ENCODE measurements at places on chromosomes 12 and 14.

- no peak for DNase-seq
Observed at GRCh38 chr12:66164349-66164821, 5.4 kb downstream of the TMBIM4 start.

GRCh38 chr12:98405805-98406366 is 109.5 kb upstream of the TMPO start:
- DNase-seq, result no peak

DNA sequence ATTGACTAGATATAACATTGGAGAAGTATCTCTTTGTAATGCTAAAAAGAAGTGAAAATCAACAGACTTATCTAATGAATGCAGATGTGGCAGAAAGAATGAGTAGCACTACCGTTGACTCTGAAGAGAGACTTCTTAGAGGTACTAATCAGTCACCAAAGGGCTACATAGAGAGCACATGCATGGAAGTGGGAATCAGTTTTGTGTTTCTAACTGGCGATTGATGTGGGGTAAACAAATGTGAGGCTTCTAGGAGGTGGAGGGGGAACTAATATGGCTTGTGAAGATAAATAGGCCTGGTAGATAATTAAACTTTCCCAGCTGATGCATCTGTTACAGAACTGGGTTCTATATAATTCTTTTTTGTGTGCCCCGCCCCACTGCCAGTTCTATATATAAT is 10.5 kb downstream of the COCH start:
- DNase-seq, result no peak

DNA sequence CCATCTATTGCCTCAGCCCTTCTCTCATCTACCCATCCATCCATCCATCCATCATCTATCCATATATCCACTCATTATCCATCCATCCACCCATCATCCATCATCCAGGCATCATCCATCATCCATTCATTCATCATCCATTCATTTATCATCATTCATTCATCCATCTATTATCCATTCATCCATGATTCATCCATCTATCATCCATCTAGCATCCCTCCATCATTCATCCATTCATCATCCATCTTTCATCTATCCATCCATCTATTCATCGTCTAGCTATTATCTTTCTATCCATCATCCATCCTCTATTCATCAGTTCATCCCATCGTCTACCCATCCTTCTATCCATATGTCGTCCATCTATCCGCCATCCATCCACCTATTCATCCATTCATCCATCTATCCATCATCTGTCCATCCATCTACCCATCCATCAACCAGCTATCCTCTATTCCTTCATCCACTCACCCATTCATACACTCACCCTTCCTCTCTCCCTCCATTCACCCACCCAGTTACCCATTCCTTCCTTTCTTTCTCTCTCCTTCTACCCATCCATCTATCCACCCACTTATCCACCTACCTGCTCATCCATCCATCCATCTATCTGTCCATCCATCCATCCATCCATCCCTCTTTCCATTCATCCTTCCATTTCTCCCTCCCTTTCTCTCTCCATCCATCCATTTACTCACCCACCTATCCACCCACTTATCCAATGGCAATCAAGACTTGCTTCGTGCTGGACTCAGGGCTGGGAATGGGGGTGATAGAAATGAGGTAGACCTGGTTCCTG is 59.3 kb downstream of the KIF26A start:
- no peak for DNase-seq

- no peak for DNase-seq
Observed at GRCh38 chr12:75854681-75855309, 176.8 kb downstream of the PHLDA1 start.

DNA sequence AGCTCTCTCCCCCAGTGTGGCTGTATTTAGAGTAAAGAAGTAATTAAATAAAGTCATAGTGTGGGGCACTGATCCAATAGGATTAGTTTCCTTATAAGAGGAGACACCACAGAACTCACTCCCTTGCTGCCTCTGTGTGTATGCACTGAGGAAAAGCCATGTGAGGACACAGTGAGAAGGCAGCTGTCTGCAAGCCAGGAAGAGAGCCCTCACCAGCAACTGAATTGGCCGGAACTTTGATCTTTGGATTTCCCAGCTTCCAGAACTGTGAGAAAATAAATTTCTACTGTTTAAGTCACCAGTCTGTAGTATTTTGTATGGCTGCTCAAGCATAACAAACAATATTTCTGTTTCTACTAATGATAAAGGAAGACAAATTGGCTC is 368.7 kb upstream of the PRICKLE1 start:
- DNase-seq, result no peak

GRCh38 chr12:105355752-105356151 is 25.3 kb downstream of the C12orf75 start:
- DNase-seq, result no peak

DNA sequence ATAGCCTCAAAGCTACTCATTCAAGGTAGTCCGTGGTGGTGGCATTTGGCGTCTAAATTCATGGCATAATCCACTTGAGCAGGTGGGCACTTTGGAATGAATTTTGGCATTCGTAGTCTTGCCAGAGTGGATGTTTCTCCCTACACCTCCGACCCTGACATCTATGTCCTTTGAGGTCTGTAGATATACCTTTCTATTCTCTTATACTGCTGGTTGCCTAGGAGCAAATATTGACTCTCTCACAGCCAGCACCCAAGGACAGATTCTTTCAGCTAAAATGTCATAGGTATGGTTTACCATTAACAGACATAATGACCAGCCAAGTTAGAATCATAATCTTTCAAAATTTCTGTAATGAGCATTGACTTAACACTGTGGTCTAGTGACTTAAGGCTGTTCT is 47.4 kb upstream of the FLRT2 start:
- no peak for DNase-seq

DNA sequence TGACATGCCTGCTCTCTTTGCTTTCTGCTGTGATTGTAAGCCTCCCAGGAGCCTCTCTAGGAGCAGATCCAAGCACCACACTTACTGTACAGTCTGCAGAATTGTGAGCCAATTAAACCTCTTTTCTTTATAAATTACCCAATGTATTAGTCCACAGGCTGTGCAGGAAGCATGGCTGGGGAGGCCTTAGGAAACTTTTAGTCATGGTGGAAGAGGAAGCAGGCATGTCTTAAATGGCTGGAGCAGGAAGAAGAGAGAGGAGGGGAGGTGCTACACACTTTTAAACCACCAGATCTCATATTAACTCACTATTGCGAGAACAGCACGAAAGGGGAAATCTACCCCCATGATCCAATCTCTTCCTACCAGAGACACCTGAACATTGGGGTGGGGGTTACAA is 108.9 kb downstream of the DERA start:
- DNase-seq, result no peak

- DNase-seq, result no peak
Observed at GRCh38 chr12:47231456-47231855, 151.7 kb upstream of the AMIGO2 start.

DNA sequence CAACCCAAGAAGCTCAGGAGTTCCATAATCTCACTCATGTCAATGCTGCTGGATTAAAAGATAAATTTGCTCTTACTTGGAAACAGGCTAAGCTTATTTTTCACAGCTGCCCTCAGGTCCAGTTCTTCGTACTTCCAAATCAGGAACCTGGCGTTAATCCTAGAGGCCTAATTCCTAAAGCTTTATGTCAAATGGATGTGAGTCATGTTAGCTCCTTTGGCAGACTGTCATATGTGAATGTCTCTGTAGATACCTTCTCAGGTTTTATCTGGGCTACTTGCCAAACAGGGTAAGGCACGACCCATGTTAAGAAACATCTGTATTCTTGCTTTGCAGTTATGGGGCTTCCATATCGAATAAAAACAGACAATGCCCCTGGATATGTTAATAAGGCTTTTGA is 504.6 kb downstream of the ALG10 start:
- DNase-seq, result no peak

- no peak for DNase-seq
Observed at GRCh38 chr12:65325183-65325582, 46.7 kb downstream of the MSRB3 start.

DNA sequence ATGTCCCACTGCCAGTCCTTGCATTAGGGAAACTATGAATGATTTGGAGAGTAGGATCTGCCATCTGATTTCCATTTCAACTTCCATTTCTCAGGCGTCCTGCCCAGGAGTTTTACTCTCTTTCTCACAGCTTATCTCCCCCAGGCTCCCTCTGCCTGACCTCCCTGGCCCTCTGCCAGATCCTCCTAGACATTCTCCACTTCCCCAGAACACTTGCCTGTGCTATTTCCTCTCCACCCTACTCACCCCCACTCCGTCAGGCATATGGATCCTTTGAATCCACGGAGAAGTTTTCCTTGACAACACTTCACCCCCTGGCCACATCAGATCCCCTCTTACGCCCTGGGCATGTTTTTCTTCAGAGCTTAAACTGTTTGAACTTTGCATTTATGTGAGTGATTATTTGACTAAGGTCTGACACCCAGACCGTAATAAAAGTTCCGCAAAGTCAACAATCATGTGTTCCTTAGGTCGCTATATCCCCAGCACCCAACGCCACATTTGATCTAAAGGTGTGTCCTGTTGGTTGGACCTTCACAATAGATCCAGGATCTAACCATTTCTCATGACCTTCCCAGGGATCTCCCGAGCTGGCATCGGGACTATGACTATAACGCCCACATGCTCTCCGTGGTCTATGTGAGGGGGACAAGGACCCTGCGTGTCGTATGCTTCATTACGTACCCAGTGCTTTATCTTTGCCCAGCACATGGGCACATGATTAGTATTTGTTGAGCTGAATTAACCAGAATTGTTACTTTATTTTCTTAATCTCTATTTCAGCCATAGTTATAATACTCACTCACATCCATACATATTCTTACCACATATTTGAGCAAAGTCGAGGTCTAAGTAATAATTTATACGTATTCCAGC is 255.8 kb upstream of the FOXN3 start:
- no peak for DNase-seq

DNA sequence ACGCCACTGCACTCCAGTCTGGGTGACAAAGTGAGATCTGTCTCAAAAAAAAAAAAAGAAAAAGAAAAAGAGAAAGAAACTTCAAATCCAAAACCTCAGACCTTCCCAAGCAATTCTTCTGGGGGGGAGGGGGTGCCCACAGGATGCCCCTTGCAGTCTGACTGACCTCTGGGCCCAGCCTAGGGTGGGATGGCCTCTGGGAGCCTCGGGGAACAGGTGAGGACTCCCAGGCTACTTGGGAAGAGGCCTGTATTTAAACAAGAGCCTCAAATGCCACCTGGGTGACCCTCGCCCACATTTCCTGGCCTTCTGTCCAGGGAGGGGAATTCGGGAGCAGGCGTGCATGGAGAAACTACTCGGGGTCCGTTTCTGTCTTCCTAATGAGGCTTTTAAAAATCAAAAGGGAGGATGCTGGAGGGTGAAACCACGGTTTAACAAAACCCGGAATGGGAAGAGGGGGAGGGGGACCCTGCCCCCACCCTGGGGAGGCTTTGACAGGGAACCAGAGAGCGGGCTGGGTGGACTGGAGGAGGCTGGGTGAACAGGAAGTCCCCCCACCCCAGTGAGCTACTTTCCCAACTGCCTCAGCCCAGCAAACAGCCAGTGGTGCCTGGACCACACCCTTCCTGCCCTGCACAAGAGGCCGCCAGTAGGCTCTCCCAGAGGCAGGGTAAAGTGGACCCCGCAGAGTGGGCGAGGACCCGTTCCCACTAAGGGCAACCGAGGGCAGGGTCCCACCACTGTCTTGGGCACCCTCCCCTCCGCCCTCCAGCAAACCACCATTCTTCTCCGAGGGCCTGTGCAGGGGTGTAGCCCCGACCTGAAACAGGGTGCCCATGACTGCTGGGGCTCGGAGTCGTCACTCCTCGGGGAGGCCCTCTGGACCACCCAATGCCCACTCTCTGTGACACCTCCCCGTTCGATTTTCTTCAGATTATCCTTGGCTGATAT is 1.5 kb upstream of the FBRSL1 start:
- DNase-seq, result no peak

GRCh38 chr14:33553706-33554278 is 397.1 kb downstream of the EGLN3 start:
- DNase-seq, result no peak

- peak; percentile 60 for DNase-seq
Observed at GRCh38 chr12:93245543-93245942, 132.2 kb upstream of the NUDT4 start.

DNA sequence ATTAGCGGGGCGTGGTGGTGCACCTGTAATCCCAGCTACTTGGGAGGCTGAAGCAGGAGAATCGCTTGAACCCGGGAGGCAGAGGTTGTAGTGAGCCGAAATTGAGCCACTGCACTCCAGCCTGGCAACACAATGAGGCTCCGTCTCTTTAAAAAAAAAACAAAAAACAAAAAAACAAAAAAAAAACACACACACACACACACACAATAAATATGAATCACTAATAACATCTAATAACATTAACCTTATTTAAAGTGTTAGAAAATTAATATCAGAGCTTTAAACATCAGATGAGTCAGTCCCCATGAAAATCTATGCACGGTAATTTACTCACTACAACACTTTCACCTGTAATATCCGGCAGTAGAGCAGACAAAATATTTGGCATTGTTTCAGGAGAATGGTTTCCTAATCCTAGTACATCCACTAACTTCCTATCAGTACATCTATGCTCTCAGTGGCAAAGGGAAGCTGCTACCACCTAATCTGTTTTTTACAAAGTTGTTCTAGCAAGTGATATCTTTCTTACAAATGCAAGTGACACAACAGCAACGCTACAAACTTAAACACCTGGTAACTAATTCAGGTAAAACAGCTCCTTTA is 36.2 kb downstream of the MED13L start:
- DNase-seq, result no peak

GRCh38 chr14:69990323-69990722 is 111.1 kb downstream of the SMOC1 start:
- DNase-seq, result no peak

DNA sequence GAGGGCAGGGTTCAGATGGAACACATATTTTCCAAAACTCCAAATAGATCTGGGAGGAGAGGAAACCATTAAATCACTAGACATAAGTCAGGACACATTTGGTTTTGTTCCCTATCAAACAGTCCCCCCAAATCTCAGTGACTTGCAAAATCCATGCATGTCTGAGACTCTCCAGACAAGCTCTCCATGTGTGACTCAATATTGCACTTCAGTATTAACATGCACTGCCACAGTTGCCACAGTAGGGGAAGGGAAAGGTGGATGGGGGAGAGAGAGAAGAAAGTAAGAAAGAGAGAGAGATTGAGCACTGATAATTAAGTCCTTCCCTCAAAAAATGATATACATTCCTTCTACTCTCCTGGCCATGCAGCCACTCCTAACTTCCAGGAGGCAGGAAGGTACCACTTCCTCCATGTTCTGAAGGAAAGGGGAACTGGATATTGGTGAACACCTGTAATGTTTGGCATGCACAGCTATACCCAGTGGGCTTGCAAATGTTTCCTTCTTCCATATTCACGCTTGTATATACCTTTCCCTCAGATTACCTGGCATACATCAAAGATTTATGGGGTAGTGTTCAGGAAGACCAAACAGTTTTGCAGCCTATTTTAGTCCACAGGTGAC is 310.0 kb downstream of the ZFP36L1 start:
- DNase-seq, result no peak

- DNase-seq, result no peak
Observed at GRCh38 chr14:80150301-80150700, 61.0 kb downstream of the DIO2 start.

DNA sequence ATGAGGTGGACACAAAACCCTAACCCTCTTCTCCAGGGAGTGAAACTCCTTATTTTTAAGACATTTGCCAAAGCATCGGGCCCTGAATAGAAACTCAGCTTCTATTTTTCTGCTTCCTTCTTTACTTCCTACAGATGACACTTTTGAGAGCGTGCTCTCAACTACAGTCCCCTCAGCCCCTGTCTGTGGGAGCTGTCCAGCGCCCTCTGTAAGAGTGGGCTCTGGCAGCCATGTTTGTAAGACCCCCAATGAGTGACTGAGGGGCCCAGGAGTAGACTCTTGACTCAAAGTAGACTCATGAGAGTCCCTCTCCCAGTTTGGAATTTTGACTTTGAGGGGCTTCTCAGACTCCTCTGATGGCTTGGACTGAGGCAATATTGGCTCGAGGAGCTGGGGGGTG is 25.5 kb upstream of the BATF start:
- no peak for DNase-seq
